ENCODE measurements at places on chromosomes 3 and 15. TPM values are rescaled to one million over a fixed set of nuclear protein-coding genes. Genes with fewer than 3 reads are reported as not detected.

Gene PTPRG
- 150 TPM for total RNA-seq

Gene COL7A1
- total RNA-seq = 6.7 TPM

Gene HIGD2B
- not detected for total RNA-seq

Gene PLOD2
- total RNA-seq = 109 TPM

Gene C3orf33
- total RNA-seq = 2.2 TPM

Gene DNAH12
- total RNA-seq = 0.18 TPM

Gene MRPS25
- total RNA-seq = 37.6 TPM

Gene ESYT3
- 1.0 TPM for total RNA-seq

Gene IGF2BP2
- total RNA-seq = 17.5 TPM

Gene GUCA1C
- total RNA-seq = not detected

Gene SYNPR
- not detected for total RNA-seq

Gene CISH
- total RNA-seq = 8.3 TPM

Gene ZNF385D
- 108 TPM for total RNA-seq

Gene THSD4
- 143 TPM for total RNA-seq

Gene TMEM41A
- 15.6 TPM for total RNA-seq

Gene SRPRB
- 32.9 TPM for total RNA-seq

Gene ADCY5
- 65.5 TPM for total RNA-seq

Gene TMEM207
- not detected for total RNA-seq

Gene FRMD5
- 0.78 TPM for total RNA-seq

Gene SCAANT1
- total RNA-seq = not detected

Gene PLCB2
- total RNA-seq = 23.6 TPM

Gene NUP210
- total RNA-seq = 4.8 TPM

Gene C3orf49
- not detected for total RNA-seq

Gene KY
- total RNA-seq = 1.8 TPM

Gene CERS3
- total RNA-seq = not detected

Gene DUOXA1
- 4.9 TPM for total RNA-seq

Gene HYKK
- 8.0 TPM for total RNA-seq

Gene SCN5A
- 2.0 TPM for total RNA-seq

Gene LNP1
- 2.8 TPM for total RNA-seq

Gene ECE2
- total RNA-seq = not detected

Gene GRK7
- not detected for total RNA-seq

Gene GMNC
- not detected for total RNA-seq

Gene SERPINI1
- 13.8 TPM for total RNA-seq

Gene MUC13
- total RNA-seq = 0.18 TPM

Gene TRIM71
- total RNA-seq = not detected
